ENCODE measurements at places on chromosomes 11 and 22.

- no peak for DNase-seq
Observed at GRCh38 chr11:57566905-57567514, 462 bp downstream of the UBE2L6 start.

DNA sequence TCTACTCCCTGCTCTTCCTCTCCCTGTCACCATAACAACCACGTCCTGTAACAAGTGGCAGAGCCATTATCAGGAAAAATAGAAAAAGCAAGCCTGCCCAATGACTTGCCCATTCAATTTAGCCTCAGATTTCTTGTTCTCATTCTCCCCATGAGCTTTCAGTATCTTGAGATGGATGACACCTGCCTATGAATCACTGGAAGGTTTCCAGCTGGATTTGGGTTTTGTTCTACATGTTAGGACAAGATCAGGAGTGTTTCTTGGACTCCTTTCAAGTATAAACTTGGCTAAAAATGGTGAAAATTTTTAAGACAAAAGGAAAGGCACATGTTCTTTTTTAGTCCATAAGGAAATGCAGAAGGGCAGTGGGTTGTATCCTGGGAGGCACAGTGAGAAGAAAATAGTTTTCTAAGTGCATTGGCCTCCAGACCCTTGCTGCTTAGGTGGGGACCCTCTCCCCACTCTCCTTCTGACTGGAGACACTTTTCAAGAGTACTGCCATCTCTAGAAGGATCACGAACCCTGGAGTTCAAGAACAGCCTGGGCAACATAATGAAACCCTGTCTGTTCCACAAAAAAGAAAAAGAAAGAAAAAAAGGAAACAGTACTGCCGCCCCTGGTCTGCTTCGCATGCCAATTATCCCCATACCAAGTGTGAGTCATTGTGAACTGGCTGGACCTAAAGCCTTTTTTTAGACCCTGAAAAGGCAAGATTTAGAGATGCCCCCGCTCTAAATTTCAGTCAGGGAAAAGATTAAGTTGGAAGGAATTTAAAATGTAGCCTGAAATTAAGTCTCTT lies 51.0 kb downstream of the MTNR1B start:
- DNase-seq, result no peak

DNA sequence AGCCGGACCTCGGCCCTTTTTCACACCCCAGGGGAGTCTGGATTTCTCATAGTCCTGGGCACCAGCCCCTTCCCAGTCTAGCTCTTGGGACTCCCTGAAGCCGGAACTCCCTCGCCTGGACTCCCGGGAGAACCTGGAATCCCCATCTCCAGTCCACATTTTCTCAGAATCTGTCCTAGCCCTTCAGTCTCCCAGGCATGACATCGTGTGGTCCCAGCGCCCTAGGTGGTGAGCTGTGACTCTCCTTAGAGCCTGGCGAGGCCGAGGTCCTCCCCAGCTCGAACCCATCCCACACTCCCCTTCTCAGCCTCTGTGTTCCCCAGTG lies 673 bp upstream of the DUSP18 start:
- no peak for DNase-seq

GRCh38 chr11:132777067-132777975 lies 755.0 kb downstream of the OPCML start:
- no peak for DNase-seq

GRCh38 chr11:133797554-133797953 lies 47.8 kb downstream of the SPATA19 start:
- no peak for DNase-seq

- no peak for DNase-seq
Observed at GRCh38 chr11:96259134-96259830, 83.7 kb downstream of the MAML2 start.

GRCh38 chr11:32581556-32581955 lies 2.1 kb upstream of the EIF3M start:
- no peak for DNase-seq

DNA sequence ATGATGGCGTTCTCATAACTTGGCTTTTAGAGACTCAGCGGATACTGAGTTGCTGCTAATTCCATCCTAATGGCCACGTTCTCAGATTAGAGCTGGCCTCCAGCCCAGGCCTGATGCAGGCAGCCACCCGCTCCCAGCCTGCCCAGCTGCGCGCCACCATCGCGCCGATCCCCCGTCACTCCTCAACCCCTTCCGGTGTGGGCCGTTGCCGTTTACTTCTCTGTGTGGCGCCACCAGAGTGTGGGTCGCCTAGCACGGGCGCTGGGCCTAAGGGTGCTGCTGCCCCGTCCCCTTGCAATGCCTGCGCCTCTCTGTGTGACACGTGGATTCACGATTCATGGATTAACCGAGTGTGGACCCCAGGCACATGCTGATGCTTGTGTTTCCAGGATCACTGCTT lies 1116.0 kb downstream of the BRD1 start:
- DNase-seq, result no peak

- DNase-seq, result no peak
Observed at GRCh38 chr22:23113067-23113846, 28.5 kb downstream of the RSPH14 start.

- DNase-seq, result peak; percentile 25
Observed at GRCh38 chr11:77472991-77473800, 698 bp downstream of the PAK1 start.

DNA sequence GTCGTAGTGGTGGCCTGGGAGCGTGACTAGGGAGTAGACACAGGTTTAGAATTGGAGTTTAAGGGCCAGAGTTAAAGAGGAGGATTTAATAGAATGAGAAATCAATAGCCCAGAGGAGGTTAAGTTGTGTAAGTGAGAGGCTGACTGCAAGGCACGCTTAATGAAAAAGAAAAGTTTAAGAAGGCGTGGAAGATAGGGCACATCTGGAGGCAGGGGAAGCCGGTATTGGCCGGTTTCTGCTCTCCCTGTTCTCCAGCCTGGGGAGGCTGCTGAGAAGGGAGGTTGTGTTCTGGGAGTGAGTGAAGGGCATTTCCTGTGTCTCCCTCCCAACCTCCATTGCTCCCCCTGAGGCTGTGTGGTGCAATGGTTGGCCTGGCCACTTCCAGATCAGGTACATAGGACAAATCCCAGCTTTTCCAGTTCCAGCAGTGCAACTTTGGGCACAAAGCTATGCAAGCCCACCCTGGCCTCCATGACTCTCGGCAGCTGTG lies 6.3 kb downstream of the GRIK4 start:
- DNase-seq, result no peak

DNA sequence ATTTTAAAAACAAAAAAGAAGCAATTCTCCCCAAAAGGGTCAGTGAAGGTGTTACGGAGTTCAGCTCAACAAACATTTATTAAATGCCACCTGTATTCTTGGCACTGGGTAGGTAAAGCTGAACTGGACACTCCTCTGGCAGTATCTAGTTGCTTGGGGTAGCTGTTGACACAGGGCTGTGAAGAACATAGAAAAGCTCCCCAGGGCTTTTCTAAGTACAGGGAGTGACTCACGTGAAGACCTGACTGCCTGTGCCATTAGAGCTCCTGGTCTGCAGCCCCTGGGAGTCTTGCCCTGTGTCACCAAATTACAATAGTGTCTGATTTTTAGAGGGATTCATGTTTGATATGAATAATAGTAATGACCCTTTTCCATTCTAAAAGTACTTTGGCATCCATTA lies 43.6 kb downstream of the COA4 start:
- DNase-seq, result no peak

DNA sequence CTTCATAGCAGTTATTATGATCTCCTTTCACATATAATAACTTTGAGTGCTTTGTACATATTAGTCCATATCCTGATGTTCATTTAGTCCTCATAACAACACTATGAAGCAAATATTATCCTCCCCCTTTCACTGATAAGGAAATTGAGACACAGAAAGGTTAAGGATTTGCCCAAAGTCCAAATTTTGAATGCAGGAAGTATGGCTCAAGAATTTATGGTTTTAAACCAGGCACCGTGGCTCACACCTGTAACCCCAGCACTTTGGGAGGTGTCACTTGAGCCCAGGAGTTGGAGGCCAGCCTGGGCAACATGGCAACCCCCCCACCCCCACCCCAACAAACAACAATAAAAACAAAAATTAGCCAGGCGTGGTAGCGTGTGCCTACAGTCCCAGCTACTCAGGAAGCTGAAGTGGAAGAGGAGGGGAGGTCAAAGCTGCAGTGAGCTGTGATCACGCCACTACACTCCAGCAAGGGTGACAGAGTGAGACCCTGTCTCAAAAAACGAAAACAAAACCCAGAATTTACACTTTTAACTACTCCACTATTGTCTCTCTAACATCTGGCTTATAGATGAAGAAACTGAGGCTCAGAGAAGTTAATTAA lies 8.6 kb downstream of the CCDC34 start:
- no peak for DNase-seq

DNA sequence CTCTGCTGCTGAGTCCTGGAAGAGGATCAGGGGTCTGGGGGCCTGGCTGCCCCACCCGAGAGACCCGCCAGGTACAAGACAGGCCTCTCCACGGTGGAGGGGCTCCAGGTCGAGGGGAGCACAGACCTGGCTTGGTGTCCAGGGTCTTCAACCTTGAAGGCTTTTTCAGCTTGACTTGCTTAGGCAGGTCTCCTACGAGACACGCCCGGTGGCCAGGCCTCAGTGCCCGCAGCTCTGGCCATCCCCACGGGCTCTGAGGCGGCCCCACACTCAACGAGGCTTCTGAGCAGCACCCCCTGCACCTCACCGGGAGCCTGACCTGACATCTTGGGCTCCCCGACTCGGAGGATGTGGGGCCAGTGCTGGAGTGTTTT lies 6.6 kb upstream of the PLXNB2 start:
- no peak for DNase-seq

DNA sequence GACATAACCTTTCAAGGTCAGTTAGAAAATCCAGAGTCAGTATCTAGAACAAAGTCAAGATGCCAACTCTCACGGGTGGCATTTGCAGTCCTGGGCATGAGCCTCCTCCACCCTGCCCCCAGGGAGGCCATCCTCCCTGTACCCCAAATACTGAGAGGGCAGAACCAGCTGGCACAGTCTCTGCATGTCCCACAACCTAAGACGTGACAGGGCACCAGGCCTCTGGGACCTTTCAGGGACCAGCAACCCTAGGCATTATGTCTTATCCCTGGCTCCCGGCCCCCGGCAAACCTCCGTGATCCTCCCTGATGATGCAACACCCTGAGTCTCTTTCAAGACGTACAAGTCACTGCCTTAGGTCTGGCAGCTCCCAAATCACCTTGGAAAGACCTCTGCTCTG lies 2.0 kb downstream of the MB start:
- DNase-seq, result no peak

DNA sequence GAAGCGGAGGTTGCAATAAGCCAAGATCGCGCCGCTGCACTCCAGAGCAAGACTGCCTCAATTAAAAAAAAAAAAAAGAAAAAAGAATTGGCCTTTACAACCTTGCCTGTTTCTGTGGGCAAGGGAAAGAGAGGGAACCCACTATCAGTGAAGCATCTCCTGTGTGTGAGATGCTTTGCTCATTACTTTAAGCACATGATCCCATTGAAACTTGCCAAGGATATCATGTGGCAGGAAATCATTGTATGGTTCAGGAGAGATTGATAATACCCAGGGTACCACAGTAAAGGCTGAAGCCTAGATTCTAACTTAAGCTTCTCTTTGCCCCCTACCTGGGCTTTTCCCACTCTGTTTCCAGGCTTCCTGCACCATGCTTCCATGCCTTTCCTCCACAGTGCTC lies 3.6 kb downstream of the LDLRAD3 start:
- no peak for DNase-seq

Measured in stimulated activated CD8-positive, alpha-beta memory T cell treated with anti-CD3 and anti-CD28 coated beads, Interleukin-2, amount 100 ng/mL, for 48 hours (primary cell).